ENCODE measurements at places on chromosomes 11 and 22. TPM values are rescaled to one million over a fixed set of nuclear protein-coding genes. Genes with fewer than 3 reads are reported as not detected.

The MRGPRX4 gene
- not detected for total RNA-seq

- no peak for DNase-seq
These were observed 16.1 kb upstream of the TMEM86A start for GRCh38 chr11:18682466-18682865.

The FGF19 gene
- not detected for total RNA-seq

The CLMP gene
- 70.6 TPM for total RNA-seq

- DNase-seq = no peak
These were observed 31.0 kb downstream of the DSCAML1 start for GRCh38 chr11:117766026-117766425.

DNA sequence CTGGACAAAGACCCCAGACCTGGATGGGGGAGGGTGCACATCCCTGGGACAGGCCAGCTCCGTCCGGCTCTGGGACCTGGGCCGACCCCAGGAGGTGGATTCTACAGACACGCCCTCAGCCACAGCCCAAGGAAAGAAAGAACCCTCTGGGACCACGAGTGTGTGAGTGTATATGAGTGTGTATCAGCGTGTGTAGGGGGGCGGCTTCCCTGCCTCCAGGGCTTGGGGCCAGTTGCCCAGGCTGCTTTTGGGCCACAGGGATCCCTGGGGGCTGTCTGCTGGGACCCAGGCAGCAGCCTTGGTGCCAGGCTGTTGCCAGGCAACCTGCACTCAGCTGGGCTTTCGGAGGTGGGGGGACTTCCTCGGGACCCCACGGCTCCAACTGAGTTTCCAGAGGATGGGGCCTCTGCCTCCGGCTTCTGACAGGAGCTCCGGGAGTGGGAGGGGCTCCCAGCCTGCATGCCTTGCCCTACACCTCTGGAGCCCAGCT is 8.9 kb downstream of the DUSP8 start:
- peak; percentile 58 for DNase-seq

GRCh38 chr22:35301372-35301874 is 1.7 kb downstream of the TOM1 start:
- DNase-seq = peak; percentile 50

The B4GALNT4 gene
- not detected for total RNA-seq

DNA sequence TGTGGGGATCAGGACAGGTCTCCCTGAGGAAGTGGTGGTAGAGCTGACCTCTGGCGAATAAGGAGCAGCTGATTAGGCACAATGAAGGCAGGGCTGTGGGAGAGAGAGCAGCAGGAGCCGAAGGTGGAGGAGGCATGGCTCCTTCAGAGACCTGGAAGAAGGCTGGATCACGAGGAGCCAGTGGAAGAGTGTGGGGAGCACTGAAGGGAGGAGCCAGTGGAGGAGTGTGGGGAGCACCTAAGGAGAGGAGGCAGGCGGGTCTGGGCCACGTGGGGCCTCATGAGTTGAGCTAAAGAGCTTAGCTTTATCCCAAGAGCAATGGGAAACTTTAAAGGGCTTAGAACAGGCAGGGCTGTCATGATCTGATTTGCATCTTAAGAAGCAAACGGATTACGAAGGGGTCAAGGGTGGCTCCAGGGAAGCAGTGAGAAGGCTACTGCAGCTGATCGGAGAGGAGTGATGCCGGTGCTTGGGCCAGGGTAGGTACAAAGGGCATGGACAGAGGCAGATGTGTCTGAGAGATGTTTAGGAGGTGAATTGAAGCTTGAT is 44.9 kb upstream of the EIF3D start:
- no peak for DNase-seq

- peak; percentile 3 for DNase-seq
These were observed 1087.5 kb downstream of the BRD1 start for GRCh38 chr22:48740086-48740730.

DNA sequence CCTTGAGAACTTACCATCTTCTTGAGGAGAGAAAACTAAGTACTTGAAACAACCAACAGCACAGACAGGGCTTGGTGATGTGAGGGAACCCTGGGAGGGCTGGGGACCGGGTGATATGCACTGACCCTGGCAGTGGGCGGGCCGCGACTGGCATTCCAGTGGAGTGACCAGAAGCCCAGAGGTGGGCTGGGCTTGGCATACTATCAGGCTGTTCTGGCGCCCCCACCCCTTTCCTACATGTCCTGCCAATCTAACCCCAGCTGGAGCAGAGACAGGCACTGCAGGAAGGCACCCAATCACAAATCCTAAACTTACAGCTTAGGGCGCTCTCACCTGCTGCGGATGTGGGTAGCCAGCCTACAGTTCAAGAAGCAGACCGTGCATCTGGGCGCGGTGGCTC is 54.0 kb upstream of the GCAT start:
- no peak for DNase-seq

DNA sequence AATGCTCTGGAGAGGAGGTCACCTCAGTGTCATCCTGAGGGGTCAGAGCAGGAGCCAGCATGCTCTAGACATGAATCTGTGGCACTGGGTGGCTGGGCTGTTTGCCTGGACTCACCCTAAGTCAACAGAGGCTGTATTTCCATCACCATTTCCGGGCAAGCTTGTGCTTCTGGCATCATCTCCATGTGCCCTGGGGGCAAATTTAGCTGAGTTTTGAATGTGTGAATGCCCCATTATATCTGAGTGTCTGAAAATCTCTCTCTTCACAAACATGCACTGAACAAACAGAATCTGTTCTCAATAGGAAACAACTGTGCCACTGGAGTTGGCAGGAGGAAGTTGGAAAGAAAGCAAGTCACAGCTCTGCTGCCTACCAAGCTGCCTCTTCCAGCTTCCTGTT is 356.2 kb downstream of the GRM5 start:
- no peak for DNase-seq

The NECTIN1 gene
- total RNA-seq = 1.6 TPM

The OR8G1 gene
- total RNA-seq = not detected

DNA sequence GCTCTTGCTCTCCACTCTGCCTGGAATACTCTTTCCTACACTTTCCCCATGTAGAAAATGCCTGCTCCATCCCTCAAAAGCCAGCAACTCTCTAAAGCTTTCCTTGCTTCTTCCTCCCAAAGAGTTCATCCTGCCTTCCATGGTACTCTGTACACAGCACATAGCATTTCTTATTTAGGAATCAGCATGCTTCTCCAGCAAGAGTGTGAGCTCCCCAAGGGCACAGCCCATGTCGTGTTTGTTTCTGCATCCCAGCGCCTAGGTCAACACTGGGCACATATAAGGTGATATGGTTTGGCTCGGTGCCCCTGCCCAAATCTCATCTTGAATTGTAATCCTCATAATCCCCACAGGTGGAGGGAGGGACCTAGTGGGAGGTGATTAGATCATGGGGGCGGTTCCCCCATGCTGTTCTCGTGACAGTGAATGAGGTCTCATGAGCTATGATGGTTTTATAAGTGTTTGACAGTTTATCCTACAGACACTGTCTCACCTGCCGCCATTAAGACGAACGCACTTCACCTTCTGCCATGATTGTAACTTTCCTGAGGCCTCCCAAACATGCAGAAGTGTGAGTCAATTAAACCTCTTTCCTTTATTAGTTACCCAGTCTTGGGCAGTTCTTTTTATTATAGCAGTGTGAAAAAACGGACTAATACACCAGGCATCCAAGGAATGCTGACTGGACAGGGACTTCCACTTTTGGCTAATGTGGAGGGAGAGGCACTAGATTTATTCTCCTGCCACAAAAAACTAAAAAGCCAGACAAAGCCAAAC is 8.2 kb downstream of the VPS37C start:
- no peak for DNase-seq

GRCh38 chr11:119687373-119688046 is 41.5 kb downstream of the NECTIN1 start:
- no peak for DNase-seq

- no peak for DNase-seq
These were observed 77.9 kb downstream of the KCNQ1OT1 start for GRCh38 chr11:2621894-2622293.

DNA sequence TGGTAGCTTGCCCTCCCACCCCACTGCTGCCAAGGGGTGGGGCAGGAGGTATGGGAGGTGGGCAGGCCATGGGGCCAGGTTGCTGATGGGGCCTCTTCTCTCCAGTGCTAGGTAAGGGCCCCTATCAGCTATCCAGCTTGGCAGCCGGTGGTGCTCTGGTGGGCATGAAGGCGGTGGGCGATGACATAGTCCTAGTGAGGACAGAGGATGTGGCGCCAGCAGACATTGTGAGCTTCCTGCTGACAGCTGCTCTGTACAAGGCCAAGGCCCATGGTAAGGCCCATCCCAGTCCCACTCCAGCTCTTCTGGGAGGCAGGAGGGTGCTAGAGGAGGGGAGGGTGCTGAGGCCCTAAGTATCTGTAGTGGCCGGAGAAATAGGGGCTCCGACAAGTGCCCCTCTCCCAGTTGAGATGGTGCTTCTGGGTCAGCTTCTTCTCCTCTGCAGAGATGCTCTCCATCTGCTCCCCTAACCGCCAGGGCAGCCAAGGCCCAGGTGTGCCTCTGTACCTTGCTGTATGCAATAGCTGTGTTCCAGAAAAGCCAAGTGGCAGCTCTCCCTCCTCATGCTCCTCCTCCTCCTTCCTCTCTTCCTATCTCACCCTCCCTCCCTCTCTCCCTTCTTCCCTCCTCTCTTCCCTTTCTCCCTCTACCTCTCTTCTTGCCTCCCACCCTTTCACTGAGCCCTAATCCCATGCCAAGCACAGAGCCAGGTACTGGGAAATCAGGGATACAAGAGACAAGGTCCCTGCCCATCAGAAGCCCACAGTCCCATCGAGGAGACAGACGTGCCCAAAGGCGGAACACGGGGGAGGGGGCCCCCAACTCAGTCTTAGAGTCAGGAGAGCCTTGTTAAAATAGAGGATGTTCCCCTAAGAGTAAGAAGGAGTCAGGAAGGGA is 55.3 kb downstream of the OTOG start:
- DNase-seq = no peak

DNA sequence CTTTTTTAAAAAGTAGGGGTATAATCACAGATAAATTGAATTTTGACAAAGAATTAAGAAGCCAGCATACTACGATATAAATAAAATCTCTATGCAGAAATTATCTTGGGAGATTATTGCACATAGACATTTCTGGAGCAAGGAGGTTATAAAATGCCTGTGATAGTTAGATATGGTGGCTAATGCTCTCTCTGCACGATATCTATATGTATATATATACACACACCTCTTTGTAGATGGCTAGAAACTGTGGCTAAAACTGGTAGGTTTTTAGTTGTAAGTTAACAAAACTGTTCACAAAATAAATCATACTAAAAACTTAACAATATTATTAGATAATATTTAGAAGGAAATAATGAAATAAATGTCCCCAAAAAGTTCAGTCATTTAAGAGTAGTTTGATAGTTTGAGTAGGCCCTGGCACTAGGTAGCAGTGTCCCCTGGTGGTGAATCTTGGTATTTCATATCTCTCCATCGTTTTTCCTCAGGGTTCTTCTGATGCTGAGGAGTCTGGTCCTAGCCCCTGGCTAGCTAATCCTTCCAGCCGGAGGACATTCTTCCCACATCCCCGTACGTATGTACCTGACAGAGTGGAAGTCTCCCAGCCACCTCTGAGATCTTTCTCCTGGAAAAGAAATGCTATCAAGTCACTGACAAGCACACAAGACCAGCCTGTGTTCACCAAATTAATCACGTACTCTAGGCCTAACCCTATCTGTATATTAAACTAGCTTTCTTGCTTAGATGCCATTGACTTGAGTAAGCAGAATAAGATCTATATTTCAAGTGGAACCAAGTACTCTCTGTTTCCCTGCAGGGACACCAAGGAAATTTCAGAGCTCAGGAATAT is 32.2 kb downstream of the ART5 start:
- no peak for DNase-seq

- no peak for DNase-seq
These were observed 109.0 kb downstream of the EMSY start for GRCh38 chr11:76553554-76554476.

DNA sequence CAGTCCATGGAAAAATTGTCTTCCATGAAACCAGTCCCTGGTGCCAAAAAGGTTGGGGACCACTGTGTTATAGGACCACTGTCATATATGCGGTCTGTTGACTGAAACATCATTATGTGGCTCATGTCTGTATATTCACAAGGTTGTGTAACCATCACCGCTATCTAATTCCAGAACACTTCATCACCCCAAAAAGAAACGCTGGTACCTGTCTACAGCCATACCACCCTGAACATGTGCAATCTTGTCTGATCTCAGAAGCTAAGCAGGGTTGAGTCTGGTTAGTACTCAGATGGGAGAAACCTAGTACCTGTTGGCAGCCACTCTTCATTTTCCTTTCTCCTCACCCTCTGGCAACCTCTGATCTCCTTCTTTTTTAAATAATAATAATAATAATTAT is 12.9 kb upstream of the PIK3IP1 start:
- no peak for DNase-seq

DNA sequence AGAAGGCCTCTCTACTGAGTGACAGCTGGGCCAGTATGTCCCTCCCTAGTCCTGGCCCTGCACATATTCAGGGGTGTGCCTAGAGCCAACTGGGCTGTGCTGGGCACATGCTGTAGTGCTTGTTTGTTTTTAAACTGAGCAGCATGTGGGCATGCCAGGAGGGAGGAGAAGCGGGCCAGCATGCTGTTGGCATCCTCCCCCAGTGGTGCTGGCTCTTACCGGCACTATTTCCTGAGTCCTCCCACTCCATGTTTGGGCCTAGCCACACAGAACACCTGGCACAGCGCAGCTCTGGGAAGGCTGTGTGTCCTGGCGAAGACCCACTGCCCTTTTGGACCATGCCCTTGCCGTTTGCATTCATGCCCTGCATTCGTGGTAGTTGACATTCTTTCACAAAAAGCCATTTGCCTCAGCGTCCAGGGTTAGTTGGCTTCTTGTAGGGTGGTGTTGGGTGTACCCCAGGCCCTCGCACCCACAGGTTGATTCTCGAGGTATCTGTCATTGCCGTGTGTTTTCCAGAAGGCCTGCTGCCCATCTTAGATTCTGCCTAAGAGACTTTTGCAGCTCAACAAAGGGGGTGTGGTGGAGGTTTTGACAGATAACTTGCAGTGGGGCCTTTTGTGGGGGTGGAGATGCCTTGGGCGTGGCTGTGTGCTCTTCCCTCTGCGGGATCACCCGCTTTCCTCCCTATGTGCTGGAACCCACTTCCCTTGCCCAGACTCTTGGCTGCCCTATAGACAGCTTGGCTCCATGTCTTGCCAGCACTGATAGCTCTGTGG is 13.6 kb downstream of the DGCR8 start:
- peak; percentile 50 for DNase-seq

The E2F8 gene
- total RNA-seq = 0.96 TPM

The ASRGL1 gene
- 69.8 TPM for total RNA-seq

- peak; percentile 89 for DNase-seq
These were observed 4.7 kb downstream of the C11orf52 start for GRCh38 chr11:111923351-111923788.

DNA sequence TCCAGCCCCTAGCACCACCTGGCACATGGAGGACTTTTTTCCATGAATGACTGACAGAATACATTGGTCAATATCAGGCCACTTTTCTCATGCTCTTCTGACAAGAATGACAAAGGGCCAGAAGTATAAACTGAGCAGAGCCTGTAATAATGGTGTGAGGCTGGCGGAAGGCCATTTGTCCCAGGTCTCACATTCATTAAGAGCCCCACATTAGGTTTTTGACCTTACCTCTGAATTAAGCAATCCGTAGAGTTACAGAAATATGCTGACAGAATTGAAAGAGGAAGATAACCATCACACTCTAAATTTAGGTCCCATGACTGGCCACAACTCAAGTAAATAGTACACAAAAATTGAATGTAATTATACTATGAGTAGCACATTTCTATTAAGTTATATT is 55.2 kb downstream of the SYT9 start:
- no peak for DNase-seq

- no peak for DNase-seq
These were observed 104.3 kb downstream of the EXT2 start for GRCh38 chr11:44199816-44200215.

Measured in ascending aorta (tissue), 2 donors.